T-cell (primary cell): ENCODE measurements at places on chromosomes 6 and 20. TPM values are rescaled to one million over a fixed set of nuclear protein-coding genes. Genes with fewer than 3 reads are reported as not detected.

DNA sequence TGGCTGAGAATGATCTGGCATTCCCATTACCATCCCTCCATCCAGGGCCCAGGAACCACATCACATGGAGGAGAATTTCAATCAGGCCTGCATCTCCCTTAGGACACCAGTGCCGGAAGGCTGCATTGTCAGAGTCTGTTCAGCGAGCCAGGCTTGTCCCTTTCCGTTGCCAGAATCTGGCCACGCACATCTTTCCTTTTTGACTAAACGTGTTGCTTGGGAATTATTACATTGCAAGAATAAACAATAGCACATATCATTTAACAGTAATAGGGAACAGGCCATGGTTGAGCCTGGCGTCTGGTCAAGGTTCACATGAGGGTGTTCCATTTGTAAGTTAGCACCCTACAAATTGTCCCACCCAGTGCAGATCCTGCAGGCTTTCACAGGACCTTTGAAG lies 42.8 kb downstream of the SOBP start:
- no peaks in the 10 kb centered on the region for H3K4me1 ChIP-seq
- no peaks in the 10 kb centered on the region for H3K36me3 ChIP-seq
- H3K27me3 ChIP-seq = no peaks in the 10 kb centered on the region
- no peak for DNase-seq
- H3K4me3 ChIP-seq = no peak overlapping the region

DNA sequence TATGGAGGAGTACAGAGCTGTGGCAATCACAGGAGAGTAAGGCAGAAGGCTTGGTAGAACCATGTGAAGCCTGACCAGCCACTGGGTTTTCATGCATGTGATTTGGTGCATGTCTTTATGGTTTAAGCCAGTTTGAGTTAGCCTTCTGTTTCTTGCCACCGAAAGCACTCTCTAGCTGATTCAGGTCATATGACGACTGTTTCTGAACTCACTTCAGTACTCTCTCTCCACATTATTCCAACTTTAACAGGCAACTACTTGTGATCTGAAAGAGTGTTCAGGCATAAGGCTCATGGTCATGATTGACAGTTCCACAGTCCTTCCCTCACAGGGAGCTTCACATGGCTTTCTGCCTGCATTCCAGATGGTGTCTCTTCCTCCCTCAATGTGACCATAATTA lies 63.3 kb upstream of the TAB2 start:
- no peaks in the 10 kb centered on the region for H3K4me1 ChIP-seq
- H3K36me3 ChIP-seq = no peaks in the 10 kb centered on the region
- no peak overlapping the region for H3K27ac ChIP-seq
- no peak overlapping the region for H3K4me3 ChIP-seq
- H3K27me3 ChIP-seq = no peaks in the 10 kb centered on the region

GRCh38 chr6:75624335-75624734 lies 22.7 kb downstream of the SENP6 start:
- H3K27me3 ChIP-seq = no peaks in the 10 kb centered on the region
- no peak overlapping the region for H3K27ac ChIP-seq
- H3K4me1 ChIP-seq = no peaks in the 10 kb centered on the region
- DNase-seq = no peak
- H3K4me3 ChIP-seq = no peak overlapping the region
- no peaks in the 10 kb centered on the region for H3K36me3 ChIP-seq

- no peak overlapping the region for H3K27ac ChIP-seq
- no peaks in the 10 kb centered on the region for H3K27me3 ChIP-seq
- DNase-seq = no peak
These were observed 32.6 kb downstream of the MYT1 start for GRCh38 chr20:64196847-64197306.

The SLC22A16 gene
- not detected for total RNA-seq

The COL21A1 gene
- not detected for total RNA-seq

The UNC5CL gene
- 4.7 TPM for total RNA-seq

The SMIM29 gene
- 30.5 TPM for total RNA-seq
